ENCODE measurements at places on chromosomes 7 and 10. TPM values are rescaled to one million over a fixed set of nuclear protein-coding genes. Genes with fewer than 3 reads are reported as not detected.

ATRNL1 gene
- total RNA-seq: 1.4 TPM

CPSF4 gene
- 36.1 TPM for total RNA-seq

IDI2 gene
- total RNA-seq: not detected

RRP12 gene
- 14.7 TPM for total RNA-seq

MUC3A gene
- total RNA-seq: not detected

STYXL1 gene
- 40.0 TPM for total RNA-seq

VCL gene
- total RNA-seq: 186 TPM

ACTR3C gene
- total RNA-seq: 0.19 TPM

ADAM8 gene
- total RNA-seq: 0.85 TPM

ATP6V0A4 gene
- total RNA-seq: 0.28 TPM

ARHGAP19 gene
- 12.1 TPM for total RNA-seq

GNGT1 gene
- not detected for total RNA-seq

COL13A1 gene
- total RNA-seq: 44.3 TPM

OR9A2 gene
- not detected for total RNA-seq

TACR2 gene
- 0.19 TPM for total RNA-seq
